Inflammatory macrophage (primary cell): ENCODE measurements at places on chromosomes 2 and 18.

DNA sequence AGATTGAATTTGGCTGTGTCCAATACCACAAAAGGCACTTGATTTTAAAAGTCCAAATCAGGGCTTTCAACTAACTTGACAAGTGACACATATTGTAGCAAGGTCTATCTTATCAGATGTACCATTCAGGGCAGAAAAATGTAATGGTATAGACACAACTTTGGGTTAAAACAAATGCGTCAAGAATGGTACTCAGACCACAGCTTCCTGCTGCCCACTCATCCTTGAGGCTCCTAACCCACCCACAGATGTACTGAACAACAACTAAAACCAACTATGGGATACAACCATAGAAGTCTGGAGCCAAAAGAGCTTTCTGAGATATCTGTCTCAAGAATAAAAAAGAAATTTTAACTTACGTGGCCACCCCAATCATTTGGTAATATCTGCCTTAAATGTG is 105.2 kb downstream of the RBM43 start:
- DNase-seq, result no peak

DNA sequence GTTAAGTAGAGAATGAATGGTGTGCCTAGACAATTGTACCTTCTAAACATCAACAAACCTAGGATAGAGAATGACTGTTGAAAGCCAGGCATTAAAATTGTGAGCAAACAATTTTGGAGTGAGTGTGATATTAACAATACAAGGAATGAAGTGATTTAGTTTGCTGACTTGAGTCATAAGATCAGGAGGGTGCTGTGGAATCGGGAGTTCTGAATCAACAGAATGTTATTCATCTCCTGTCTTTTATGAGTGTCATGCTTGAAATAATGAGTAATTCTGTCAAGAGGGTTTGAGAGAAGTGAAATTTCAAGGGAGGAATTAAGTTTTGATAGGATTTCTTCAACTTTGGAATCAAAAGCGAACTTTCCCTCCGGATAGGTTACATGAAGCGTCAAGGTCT is 214.4 kb upstream of the DSEL start:
- DNase-seq, result no peak

GRCh38 chr2:236858661-236859060 is 227.0 kb upstream of the COPS8 start:
- no peak for DNase-seq

DNA sequence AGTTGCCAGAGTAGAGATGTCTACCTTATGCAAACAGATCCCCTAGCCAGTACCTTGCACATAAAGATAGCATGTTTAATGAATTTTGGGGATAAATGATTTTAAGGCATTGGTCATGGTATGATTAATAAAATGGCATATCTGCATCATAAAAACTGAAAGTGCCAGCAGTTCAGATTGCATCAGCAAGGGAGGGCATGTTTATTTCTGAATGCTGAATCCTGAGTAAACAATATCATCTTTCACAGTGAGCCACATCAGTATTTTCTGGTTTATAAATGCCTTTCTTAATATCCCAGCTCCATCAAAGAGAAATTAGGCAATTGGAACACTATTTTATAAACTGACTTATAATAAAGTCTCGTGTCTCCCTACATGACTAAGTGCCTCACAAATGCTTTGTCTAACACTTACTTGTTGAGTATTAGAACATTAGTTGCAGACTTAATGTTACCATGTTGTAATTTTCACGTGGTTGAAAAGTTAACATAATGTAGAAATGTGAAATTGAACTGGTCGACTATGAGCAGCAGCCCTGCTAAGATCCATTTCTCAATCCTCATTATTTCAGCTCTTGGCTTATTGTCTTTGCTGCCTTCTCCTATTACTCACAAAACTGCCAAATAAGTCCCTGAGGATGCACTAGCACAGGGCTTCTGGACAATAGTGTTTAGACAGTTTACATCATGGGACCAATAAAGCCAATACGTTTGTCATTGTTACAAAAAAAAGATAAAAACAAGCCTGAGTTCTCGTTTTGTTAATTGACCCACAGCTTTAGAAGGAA is 48.0 kb downstream of the LANCL1 start:
- DNase-seq, result no peak

DNA sequence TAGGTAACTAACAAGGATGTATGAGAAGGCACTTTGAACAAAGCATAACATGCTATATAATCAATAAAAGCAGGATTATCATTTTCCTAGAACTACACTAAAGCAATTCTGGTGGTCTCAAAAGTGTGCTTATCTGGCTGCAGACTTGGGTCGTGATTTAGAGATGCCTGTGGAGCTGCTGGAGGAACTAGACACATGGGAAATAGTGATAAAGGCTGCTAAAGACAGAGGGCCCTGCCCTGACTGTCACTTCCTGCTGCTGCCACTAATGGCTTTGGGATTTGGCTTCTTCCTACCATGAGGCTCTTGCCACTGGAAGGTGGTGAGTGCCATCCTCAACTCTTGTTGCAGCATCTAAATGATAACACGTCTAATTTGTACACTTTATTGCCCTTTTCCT is 22.5 kb downstream of the TMEM178A start:
- DNase-seq, result no peak

- no peak for DNase-seq
Observed at GRCh38 chr2:186995092-186995491, 146.1 kb upstream of the ZSWIM2 start.

GRCh38 chr2:203982276-203982675 is 45.7 kb downstream of the ICOS start:
- DNase-seq, result no peak

- peak; percentile 39 for DNase-seq
Observed at GRCh38 chr2:129877795-129878775, 101.4 kb upstream of the RAB6C start.
